Muscle of leg (tissue), 16 donors: ENCODE measurements at places on chromosomes 6 and 20. TPM values are rescaled to one million over a fixed set of nuclear protein-coding genes. Genes with fewer than 3 reads are reported as not detected.

TFAP2D gene
- total RNA-seq: not detected

SNAI1 gene
- total RNA-seq: 3.8 TPM

DNA sequence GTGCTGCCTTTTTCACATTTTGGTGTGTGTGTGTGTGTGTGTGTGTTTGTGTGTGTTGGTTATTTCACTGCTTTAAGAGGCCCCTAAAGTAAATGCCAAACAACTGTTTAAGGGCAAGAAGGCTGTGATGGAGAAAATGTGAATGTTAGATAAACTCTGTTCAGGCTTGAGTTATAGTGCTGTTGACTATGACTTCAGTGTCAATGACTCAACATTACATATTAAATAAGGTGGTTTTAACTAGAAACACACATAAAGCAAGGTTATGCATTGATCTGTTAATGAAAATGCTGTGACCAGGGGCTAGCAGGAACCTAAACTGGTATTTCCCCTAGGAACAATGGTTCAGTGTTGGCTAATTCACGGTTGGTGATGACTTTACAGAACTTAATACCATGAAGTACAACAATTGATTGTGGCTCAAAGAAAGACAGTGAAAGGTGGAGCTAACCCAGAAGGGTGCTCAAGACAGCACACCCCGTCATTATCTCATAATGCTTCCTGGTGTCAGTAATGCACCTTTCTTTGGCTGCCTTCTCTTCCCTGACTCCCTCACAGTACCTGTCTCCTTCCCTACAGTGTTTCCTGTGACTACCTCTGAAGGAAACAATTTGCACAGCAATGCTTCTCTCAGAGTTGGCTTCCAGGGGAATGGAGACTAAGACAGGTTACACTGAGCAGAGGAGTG is 116.1 kb downstream of the RIN2 start:
- DNase-seq: no peak

DNA sequence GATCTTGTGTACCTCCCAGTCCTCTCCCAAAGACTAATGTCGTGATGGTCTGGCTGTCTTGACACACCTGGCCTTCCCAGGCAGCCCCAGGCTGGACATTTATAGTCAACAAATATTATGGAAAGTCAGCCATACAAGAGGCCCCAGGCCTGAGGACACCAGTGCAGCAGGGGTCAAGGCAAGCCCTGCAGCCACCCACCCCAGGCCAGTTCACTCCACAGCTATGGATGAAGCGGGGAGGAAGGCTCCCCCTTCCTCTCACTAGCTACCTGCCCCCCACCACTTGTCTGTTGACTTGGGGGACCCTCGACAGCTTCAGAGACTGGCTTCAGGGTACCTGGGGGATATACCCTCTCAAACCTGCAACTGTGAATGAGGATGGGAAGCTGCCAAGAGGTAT is 132.1 kb downstream of the MRPL14 start:
- DNase-seq: no peak

- DNase-seq: no peak
Measured at GRCh38 chr6:134521116-134521501, 203.2 kb upstream of the SGK1 start.

- DNase-seq: peak; percentile 50
Measured at GRCh38 chr6:74946961-74947360, 258.9 kb downstream of the COL12A1 start.

DNA sequence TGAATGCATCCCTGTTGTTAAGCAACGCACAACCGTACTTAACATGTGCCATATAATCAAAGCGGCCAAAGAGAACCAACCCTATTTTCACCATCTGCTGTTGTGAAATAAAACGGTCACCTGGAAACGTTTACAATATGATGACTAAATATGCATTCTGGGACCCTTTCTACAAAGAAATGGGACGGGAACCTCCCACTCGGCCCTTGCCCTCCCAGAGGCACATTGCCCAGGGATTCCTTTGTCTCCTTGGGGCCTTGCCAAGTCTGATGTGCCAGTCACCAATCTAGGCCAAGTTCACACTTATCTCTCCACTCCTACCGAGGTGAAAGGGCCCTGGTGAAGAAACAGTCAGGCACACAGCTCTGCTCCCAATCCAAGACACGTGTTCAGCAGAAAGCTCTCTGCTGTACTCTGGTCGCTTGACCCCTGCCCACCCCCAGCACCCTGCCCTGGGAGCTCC is 427.4 kb upstream of the JARID2 start:
- DNase-seq: no peak

CTCFL gene
- 0.04 TPM for total RNA-seq

DNA sequence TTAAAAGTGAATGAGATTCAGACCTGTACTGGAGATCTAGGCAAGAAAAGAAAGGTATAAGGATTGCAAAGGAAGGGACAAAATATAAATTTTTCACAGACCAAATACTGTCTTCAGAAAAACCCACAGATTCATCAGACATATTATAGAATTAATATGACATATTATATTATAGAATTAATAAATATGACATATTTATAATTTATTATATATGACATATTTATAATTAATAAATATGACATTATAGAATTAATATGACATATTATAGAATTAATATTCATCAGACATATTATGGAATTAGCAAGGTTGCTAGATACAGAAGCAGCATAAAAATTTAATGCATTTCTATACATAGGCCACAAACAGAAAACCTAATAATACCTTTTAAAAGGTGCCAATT is 44.7 kb upstream of the GNRH2 start:
- no peak for DNase-seq

DNA sequence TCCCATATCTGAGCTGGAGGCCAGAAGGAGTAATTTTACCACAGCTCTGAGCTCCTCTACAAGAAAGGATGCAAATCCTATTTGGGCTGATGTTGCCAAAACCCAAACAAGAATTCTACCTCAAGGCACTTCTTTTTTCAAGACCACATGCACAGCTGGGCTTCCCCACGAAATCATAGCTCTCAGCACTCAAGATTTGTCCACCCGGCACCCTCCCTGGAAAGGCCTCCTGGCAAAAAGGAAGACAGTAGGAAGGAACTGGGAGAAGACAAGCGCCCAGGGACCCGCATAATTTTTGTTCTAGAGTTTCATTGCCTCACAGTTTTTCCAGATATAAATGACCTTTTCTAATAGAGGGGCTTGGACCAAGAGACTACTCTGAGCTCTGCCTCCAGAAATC is 90.5 kb downstream of the BANF2 start:
- DNase-seq: peak; percentile 60

- no peak for DNase-seq
Measured at GRCh38 chr6:148747145-148747470, 278 bp downstream of the UST start.

DNA sequence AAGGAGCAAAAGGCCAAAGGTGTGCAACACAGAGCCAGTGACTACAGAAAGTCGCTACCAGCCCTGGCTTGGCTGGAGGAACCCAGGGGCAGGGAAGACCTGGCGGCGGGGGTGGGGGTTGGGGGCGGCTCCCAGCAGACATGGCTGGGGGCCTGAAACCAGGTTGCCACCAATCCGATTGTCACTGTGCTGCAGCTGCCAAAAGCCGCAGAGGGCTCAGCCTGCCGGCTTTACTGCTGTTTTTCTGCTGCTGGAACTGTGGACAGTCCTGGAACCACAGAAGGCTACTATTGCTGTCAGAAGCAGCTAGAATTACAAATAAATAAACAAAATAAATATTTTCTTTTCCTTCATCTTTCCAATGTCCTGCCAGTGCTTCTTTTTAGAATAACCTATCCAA is 25.7 kb upstream of the OGFRL1 start:
- no peak for DNase-seq

GRCh38 chr20:44728801-44729443 is 13.8 kb downstream of the CCN5 start:
- DNase-seq: peak; percentile 64

DNA sequence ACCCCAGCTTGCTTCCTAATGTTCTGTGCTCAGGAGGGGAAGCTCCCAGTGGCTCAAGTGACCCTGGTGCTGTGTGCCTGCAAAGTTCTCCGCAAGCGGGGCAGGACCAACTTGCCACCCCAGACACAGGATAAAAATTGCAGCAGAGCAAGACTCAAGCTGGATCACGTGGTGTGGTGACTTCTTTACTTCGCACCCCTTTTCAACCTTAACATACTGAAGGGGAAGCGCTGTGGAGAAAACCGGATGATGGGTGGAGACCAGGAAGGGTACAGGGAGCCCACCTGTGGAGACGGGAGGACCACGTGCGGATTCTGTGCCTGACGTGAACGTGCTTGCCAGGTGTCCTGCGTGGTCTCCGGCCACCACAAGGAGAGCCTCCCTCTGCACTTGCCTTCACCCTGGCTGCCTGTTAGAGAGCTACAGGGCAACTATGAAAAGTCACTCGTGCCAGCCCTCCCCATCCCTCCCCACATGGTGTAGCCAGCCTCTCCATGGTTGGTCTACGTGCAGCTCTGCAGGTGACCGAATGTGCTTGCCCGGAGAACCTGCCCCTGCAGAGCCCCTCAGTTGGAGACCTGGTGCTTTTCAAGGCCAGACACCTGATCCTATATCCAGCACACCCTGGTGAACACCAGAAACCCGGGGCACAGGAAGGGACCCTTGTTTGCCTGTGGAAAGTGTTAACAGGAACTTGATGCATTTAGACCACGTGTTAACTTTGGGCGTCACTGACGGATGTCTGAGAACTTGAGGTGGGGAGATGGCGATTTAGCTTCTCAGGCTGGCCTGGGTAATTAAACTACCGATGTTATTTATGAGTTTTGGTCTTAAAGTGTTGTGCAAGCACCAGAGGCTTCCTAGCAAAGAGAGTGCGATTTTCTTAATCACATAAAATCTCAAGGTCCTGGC is 23.9 kb upstream of the DACT2 start:
- no peak for DNase-seq

DNA sequence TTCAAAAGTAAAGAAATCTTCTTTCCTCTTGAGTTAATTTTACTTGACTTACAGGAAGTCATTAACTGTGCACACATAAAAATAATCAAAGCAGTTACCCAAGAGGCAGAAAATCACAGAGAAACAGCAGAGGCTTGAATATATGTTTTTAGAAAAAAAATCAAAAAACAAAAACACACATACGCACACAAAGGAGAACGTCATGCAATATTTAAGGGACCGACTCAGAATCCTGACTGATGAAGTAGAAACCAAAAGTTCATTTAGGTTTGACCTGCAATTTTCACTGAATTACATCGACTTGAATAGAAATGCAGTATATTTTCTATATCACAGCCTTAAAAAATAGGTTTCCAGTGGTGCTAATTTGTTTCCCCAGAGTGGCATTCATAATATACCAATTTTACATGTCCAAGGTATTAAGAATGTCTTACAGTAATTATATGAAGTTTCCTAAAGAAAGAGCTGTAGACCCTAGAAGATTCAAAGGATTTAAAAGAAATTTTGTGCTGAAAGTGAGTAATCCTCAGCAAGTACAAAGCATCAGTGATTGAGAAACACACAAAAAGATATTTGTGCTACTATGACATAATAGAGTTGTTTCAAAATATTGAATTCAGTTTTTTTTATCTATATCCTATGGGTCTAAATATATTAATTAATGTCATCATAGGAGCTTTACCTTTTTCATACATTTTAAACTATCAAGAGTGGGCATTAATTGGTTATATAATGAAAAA is 358.5 kb upstream of the RUNX2 start:
- no peak for DNase-seq

DNA sequence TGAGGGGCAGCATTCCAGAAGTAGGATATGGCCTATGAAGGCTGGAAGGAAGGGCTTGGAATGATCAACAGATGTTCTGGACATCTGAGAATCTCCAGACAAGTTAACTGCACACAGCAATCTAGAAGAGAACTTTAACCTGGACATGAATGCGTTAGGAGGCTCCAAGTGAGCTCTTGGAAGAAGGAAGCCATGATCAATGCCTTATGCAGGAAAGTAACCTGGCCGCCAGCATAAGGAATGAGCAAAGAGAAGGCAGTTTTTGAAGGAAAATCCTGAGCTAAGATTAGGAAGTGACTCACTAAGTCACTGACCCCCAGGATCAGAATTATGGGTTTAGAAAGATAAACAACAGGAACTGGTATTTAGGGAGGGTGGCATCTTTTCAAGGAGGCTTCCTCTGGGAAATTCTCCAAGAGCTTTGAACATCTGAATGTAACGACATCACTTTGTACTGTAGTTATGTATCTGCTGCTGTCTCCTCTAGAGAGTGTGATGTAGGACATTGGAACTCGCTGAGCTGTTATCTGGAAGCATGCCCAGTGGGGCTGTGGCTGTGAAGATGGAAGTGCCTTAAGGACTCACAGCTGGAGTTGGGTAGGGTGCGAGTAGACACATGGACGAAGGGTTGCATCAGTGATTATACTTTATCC is 236.8 kb downstream of the PACRG start:
- DNase-seq: peak; percentile 98

DNA sequence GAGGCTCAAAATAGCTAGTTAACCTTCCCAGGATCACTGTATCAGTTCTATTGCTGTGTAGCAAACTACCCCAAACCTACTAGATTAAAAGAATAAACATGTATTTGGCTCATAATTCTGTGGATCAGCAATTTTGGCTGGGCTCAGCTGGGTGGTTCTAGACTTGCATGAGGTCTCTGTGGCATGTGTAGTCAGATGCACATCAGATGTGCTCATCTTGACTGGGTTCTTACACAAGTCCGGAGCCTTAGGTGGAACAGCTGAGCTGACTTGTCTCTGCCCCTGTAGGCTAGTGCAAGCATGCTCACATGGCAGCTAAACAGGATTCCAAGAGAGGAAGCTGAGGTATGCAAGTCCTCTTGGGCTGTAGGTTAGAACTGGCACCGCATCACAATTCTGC is 173.2 kb upstream of the PRND start:
- no peak for DNase-seq

HSPA12B gene
- total RNA-seq: 18.3 TPM

SLC13A3 gene
- total RNA-seq: 2.7 TPM

RIPOR2 gene
- 17.9 TPM for total RNA-seq

DPPA5 gene
- not detected for total RNA-seq

FAM184A gene
- total RNA-seq: 7.0 TPM

DDX43 gene
- total RNA-seq: 0.35 TPM
